ENCODE measurements at places on chromosomes 2 and 18.

DNA sequence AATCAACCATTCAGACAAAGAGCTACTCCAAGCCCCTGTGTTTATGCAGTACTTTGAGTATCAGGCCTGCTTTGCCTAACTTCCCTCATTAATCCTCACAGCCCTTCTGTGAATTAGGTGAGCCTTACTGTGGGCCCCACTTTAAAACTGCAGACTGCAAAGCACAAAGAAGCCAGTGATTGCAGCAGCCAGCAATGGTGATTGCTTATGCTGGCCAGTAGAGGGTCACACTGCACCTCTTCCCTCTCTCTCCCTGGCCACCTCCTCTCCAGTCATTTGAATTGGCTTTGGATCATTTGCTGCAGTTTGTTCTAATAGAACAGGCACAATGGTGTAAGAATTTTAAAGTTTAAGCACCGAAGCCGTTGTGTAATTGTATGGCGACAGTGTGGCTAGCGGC, 229.9 kb downstream of the AGPS start:
- DNase-seq: no peak

DNA sequence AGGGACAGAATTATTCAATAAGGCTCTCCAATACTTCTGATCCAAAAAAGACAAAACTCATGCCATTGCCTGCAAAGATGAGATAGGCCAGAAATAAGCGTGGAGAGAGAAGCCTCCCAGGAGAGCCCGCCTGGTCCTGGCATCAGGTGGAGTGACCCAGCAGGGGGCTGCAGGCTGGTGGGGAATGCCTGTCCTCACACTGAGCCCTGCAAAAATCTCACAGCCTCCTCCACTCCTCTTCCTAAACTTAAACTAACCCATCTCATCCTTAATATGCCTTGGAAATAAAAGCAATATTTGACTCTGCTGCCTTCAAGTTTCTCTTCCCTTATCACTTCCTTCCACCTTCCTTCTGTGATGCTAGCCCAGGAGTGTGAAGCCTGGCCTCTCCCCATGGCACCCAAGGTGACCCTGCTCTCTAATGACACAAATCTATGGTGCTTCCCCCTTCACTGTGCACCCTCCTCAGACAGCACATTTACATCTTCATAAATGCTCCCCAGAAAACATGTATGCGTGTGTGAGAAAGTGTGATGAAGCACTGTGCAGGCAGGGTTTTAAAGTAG, 218.4 kb downstream of the ANAPC1 start:
- no peak for DNase-seq

DNA sequence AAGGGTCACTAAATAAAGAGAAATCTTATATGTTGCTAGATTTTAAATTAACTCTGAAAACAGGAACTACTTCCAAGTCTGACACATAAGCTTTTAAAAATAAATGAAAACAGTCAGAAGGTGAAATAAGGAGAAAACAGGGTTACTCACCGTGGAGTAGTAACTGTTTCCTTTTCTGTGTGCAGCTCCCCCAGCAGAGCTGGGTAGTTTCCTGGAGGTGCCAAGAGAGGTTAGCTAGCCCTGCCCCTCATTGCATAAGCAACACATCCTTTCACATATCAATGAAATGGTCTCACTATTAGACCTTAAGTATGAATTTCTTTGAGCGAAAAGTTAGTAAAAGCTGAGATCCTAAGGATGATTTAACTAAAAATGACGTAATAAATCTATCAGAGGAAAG, 54.0 kb upstream of the GPR75 start:
- no peak for DNase-seq

- DNase-seq: peak; percentile 61
Observed at GRCh38 chr2:25877431-25878360, 591 bp downstream of the ASXL2 start.

DNA sequence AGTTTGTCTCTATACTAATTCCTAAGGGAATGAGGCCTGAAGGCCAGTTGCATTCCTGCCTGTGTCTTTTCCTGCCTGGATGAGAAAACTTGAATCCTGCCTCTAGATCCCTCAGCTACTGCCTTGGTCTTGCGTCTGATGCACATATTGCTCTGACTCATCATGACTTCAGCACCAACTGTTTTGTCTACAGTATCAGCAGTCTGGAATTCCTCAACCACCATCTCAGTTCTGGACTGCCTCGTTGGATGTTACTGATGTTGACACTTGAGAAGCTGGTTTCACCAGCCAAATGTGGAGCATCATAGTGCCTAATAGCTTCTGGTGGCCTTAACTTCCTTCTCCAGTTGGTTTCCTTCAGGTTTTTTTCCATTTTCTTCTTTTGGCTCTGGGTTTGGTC, 211.0 kb downstream of the CTNNA2 start:
- peak; percentile 5 for DNase-seq

DNA sequence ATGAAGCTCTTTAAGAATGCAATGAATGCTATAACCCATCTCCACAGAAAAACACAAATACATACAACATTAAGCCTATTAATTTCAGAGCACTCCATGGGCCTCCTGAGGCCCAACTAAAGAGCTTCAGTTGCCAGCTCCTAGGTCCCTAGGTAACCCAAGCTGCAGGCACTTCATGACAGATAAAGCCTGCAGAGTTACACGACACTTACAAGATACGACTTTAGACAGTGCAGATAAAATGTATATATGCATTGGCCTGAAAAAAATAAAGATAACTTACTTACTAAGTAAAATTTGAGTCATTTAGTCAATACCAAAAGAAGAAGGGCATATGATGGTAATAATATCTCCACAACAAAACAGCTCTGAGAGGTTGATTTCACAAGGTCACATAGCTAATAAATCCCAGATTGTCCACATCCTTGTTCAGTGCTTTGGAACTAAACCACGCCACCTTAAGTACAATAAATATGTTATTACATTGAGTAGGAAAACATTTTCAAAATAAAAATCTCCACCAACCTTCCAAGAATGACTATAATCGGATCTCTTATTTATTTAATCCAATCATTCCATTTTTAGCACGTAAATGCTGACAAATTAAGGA, 3.4 kb downstream of the MAP4K3 start:
- no peak for DNase-seq

DNA sequence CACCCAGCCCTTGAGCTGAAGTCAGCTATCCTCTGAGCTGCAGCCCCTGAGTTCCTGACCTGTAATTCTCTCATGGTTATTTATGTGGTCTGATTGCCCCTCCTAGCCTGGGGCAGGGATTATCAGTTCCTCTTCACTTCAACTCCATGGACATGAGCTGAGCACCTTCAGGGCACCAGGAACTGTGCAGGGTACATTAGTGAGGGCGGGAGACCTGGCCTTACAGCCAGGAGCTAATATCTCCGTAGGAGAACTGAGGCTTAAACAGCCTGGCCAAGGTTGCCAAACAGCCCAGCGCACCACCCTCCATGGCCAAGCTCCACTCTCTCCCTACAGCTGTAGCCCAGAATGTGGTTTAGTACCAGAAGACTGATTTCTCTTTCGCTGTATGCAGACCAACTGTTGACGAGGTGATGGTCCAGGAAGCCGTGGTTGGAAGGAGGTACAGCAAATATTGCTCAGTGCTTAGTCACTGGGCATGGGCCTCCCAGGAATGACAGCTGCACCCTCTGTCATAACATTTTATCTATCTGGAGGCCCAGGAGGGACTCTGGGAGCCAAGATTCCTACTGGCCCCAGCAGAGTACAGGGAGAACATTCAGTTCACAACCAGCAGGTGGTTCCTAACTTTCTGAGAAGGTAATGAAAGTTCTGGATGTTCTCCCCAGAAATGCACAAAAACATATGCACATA, 228.7 kb upstream of the SIX2 start:
- peak; percentile 91 for DNase-seq

- DNase-seq: no peak
Observed at GRCh38 chr2:73109431-73110167, 3.1 kb downstream of the RAB11FIP5 start.

- no peak for DNase-seq
Observed at GRCh38 chr2:26035090-26035743, 1.3 kb downstream of the RAB10 start.

- DNase-seq: no peak
Observed at GRCh38 chr2:203594541-203594940, 59.4 kb upstream of the RAPH1 start.

DNA sequence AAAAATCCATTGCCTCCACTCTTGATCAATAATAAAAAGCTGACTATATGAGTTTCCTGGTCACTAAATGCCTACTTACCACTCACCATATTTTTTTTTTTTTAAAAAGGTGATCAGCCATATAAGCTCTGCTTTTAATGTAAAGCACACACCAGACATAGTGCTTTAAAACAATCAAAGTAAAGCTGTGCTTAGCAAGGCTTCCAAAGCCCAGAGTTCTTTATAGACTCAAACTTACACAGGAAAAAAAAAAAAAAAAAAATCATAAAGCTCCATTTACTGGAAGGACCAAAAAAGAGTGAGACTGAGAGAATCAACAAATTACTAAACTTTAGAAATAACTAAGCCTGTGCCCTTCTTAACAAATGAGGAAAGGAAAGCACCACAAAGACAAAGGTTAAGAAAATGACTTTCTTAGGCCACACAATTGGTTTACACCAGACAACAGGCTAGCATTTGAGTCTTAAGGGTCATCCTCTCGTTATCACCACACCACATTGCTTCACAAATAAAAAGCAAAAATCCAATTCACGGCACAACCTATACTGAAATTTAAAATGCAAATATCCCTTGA, 11.2 kb downstream of the ACVR1 start:
- DNase-seq: no peak

GRCh38 chr2:201116959-201117734, 1.2 kb downstream of the CFLAR start:
- peak; percentile 52 for DNase-seq

DNA sequence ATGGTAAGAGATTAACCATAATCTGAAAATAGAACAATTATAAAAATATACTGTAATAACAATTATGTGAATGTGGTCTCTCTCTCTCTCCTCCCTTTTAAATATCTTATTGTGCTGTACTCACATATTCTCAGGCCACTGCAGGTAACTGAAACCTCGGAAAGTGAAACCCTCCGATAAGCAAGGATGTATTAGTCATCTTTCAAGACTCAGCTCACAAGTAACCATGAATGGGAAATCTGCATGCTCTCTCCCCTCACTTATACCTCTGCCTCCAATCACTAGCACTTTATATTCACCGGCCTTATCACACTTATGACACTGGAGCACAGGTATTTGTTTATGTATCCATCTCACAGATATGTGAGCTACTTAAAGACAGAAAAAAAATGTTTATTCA, 139.7 kb downstream of the LRP2 start:
- peak; percentile 14 for DNase-seq

DNA sequence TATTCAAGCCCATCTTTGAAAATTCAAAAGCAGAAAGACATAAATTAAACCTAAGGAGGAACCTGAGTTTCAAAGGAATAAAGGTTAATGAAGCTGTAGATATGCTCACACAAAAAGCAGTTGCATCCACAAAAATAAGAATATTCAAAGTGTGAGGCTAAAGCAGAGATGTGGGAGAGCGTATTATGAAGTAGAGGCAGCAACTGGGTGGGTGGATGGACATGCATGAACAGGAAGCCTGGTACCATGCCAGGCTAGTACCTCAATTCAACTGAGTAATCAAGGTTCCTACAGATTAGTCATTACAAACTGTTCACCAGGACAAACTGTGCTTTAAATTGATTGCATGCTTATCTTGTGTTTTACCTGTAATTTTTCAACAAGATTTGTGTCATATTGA, 330.0 kb upstream of the PKDCC start:
- DNase-seq: peak; percentile 90

GRCh38 chr2:216572582-216573578, 60.3 kb upstream of the IGFBP2 start:
- DNase-seq: no peak

GRCh38 chr2:233044974-233045605, 12.6 kb downstream of the NEU2 start:
- no peak for DNase-seq

GRCh38 chr18:615773-616172, 19.0 kb downstream of the CLUL1 start:
- no peak for DNase-seq

- DNase-seq: no peak
Observed at GRCh38 chr2:37418956-37419355, 74.5 kb downstream of the QPCT start.

DNA sequence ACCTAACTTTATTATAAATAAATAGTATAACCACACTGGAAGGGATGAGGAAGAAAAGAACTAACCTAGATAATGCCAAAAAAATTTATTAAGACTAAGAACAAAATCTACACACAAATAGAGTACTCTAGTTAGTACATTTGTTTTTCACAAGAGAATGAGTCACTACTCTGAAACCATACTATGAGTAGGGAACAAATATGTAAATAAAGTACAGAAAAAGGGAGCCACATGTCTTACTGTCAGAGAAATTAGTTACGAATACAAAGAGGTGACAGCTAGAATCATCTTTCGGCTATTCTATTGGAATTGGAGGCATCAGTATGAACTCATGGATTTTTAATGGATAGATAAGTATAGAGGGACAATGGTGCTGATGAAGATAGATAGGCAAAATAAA, 150.5 kb downstream of the COPS8 start:
- no peak for DNase-seq

- DNase-seq: no peak
Observed at GRCh38 chr18:35386600-35387100, 9.5 kb upstream of the ZNF396 start.

GRCh38 chr18:23547846-23548245, 38.5 kb downstream of the NPC1 start:
- peak; percentile 36 for DNase-seq

GRCh38 chr2:170420961-170421687, 243.2 kb downstream of the MYO3B start:
- no peak for DNase-seq

DNA sequence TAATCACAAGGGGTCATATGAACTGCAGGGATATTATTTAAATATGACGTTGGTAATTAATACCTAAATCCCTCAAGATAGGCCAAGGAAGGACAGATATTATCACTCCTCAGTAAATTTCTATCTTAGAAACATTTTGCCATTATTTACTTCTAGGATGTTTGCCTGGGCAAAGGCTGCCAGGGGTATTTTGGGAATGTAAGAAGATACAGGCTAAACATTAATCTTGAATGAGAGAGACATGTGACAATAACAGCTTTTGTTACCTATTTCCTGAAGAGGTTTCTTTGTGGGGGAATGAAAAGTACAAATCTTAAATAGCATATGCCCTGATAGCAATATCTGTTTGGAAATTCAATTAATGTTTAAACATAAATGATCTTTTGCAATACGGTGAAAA, 756 bp upstream of the CCDC195 start:
- DNase-seq: no peak

DNA sequence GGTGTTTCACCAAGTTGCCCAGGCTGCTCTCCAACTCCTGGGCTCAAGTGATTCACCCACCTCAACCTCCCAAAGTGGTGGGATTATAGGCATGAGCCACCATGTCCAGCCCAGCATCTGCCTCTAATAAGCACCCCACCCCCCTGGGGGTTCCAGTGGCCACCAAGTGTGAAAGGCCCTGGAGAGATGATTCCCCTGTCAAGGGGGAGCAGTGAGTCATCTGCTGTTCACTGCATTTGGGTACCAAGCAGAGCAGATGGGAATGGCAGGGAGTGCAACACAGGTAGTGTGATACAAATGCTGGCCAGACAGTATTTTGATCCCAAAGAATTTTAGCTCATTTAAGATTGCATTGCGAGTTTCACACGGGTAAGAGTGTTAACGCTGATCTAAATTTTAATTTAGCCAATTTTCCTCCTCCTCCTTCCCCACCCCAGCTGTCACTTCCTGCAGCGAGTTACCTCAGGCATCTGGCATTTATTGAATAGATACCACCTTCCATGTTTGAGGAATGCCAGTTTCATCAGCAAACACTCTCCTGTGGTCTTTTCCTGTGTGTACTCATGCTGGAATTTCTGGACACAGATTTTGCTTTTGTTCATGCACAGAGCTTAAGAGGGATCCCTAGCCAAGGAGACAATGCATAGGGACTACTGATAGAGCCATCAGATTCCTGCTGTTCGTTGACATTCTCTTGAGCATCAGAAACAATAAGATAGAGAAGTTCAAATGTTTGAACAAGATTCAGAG, 32.4 kb upstream of the NCK2 start:
- DNase-seq: peak; percentile 35
